ENCODE measurements at places on chromosomes 12 and 14.

- DNase-seq: no peak
These were observed 88.0 kb upstream of the TMEM260 start for GRCh38 chr14:56491299-56492285.

DNA sequence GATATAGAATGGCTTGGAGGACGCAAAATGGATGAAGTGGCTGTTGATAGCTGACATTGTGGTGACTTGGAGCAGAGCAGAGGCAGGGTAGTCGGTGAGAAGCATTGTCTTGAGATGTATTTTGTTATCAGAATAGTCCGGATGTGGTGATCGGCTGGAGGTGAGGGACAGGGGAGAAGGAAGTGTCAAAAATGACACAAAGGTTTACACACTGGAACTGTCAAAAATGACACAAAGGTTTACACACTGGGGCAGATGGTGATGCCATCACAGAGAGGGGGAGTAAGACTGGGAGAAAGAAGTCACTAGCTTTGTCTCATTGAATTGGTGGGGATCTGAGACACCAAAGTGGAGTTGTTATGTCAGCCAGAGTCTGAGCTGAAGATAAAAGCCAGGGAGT, 30.1 kb downstream of the CDKL1 start:
- DNase-seq: no peak

DNA sequence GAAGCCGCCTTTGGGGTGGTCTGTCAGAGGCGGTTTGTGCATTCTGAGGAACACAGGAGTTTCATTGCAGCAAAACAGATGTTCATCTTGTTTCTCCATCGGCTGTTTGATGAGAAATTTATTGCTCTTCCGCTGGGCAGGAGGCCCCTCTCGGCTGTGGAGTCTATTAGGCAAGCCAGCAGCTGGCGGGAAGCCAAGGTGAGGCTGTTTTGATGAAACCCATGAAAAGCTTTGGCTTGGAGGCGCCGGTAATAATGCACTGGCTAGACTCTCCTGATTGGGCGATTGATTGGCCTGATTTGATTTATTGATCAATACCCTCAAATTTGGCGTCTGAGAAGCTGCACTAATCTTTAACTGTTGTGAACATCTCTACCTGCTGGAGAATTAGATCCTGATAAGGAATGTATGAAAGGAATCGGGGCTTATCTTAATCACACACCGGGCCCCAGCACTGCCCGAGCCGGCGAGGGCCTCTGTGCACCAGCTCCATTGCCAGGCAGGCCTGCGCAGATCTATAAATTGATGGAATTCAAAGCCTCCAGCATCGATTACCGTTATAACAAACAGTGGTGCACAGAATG, 187.7 kb downstream of the PHETA1 start:
- DNase-seq: no peak

GRCh38 chr12:103392722-103393121, 103.0 kb downstream of the C12orf42 start:
- no peak for DNase-seq

DNA sequence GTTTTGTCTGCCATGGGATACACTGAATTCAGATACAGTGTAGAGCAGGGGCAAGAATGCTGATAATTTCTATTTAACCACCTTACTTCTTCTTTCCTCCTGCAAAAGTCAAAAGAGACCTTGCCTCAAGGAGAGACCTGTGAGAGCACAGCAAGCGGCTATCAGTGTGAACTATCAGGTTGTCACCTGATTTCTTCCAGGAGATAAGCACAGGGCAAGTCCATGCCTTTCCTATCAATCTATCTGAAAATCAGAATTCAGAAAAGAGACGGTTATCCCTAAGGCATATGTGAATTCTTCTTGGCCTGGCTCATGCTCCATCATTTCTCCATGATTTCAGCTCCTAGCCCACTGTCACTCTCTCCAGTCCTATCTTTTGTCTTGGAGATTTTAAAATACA, 128.9 kb upstream of the CCND2 start:
- DNase-seq: no peak

Measured in cardiac septum (tissue), 1 donor.